Pancreas (tissue), 10 donors: ENCODE measurements at places on chromosomes 1 and 21. TPM values are rescaled to one million over a fixed set of nuclear protein-coding genes. Genes with fewer than 3 reads are reported as not detected.

The SPRR2D gene
- not detected for polyA plus RNA-seq

DNA sequence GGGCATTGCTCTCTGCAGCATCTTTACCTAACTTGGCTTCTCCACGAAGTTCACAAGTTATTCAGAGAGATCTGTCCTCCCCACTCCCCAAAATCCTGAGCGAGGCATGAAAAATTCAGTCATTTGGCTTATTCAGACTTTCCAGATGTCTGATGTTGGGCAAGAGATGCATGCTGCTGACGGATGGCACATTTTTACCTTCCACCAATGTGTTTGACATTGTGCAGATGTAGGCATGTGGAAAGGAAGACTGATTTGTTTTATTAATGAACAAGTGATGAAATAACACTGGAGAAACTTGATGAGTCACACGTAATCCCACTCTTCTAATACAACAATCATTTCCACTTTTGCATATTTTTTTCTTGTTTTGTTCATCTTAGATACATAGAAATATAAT is 86.7 kb downstream of the C1orf94 start:
- no peak for DNase-seq

GRCh38 chr1:167717351-167717750 is 4.4 kb upstream of the MPZL1 start:
- DNase-seq = no peak

The KLHDC8A gene
- 5.4 TPM for polyA plus RNA-seq

The PCP4L1 gene
- polyA plus RNA-seq = not detected

The CELA2B gene
- polyA plus RNA-seq = 203 TPM

- no peak for DNase-seq
These were observed 36.6 kb downstream of the HUNK start for GRCh38 chr21:31909153-31910073.

The POU3F1 gene
- polyA plus RNA-seq = 0.07 TPM

The HUNK gene
- 2.6 TPM for polyA plus RNA-seq

DNA sequence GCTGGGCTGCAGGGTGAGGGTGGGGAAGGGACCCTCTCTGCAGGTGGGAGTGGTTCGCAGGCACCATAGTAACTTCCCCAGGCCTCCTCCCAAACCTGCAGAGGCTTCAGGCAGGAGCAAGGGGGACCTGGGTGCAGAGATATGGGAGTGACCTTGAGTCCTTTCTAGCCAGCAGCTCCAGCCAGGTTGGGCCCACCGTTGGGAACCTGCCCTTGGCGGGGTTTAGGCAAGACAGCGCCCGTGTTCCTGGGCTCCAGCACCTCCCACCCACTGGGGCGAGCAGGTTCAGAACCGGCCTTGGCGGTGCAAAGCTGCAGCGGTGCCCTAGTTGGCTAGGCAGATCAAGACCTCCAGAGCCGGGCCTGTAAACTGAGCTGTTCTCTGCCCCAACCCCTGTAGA is 2.2 kb upstream of the PRDM16 start:
- DNase-seq = peak; percentile 37

The HMCN1 gene
- polyA plus RNA-seq = 0.19 TPM

- no peak for DNase-seq
These were observed 27.9 kb downstream of the PROK1 start for GRCh38 chr1:110478886-110479285.

The LDLRAD1 gene
- not detected for polyA plus RNA-seq

The TFF2 gene
- polyA plus RNA-seq = 1.8 TPM

DNA sequence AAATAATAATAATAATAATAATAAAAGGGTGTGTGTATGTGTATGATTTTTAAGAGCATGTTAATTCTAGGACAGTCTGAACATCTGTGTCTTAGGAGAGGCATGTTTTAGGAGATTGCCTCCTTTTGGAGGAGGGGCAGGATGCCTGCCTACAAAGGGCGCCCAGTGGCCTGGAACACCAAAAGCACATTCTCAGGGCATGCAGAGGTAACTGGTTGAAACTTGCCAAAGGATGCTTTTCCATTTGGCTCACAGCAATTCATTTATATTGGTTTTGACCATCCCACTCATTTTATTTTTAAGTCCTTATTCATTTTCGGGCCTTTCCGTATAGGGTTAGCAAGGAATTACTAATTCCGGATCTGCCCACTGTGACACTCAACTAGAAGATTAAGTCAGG is 21.1 kb upstream of the LAMC2 start:
- no peak for DNase-seq

DNA sequence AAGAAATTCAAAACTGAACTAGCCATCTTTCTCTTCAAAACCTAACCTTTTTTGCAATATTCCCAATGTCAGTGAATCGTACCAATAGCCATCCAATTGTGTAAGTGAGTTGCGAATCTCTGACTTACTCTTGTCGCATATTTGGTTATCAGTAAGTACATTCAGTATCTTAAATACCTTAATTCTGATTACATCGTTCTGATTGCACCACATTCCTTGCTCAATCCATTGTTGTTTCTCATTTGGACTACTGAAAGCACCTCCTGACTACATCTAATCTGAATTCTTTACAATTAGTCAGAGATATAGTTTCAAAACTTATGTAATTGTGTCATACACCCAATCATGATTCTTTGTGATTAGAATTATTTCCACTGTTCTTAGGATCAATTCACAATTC is 16.8 kb upstream of the BRINP3 start:
- no peak for DNase-seq
